IPS DF 6.9 (cell line): ENCODE measurements at places on chromosomes 4 and X.

DNA sequence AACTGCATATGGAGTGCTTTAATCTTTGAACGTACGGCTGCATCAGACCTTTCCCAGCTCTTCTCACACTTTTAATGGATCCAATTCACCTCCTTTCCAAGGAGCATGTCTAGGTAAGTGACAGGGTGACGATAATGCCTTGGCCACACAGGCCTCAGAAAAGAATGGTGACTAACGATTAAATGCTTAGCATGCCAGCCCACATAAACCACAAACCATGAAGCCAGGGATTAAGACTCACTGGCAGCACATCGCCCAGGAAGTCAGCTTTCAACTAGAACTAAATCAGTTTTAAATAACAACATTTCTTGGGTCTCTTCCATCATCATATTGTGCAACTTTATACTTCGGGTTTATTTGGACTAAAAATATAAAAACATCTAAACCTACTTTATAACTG lies 28.7 kb downstream of the INPP4B start:
- DNase-seq, result no peak

GRCh38 chr4:118353534-118354030 lies 779 bp upstream of the PRSS12 start:
- no peak for DNase-seq

DNA sequence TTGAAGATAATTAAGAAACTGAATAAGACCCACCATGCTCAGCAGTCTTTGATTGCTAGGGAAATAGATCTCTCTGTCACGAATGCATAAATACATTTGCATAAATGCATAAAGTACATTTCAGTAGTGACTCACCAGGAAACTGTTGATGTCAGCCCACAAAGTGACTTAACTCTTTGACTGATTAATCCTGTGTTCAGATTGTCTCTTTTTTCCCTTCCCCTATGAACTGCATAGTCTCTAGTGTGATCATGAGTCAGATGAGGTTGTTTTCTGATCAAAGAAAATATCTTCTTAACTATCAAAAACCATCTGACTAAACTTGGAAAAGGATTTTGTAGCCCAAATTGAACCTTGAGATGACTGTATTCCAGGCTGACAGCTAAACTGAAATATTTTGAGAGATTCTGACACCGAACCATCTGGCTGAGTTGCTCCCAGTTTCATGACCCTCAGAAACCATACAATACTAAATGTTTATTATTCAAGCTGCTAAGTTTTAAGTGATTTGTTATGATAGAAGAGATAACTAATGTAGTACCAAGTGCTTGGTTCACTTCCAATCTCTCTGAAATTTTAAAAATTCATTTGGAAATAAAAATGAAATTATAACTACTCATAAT lies 1381.5 kb upstream of the AGA start:
- no peak for DNase-seq

GRCh38 chr4:126603825-126604224 lies 1028.9 kb upstream of the INTU start:
- DNase-seq, result no peak

GRCh38 chrX:49976682-49977197 lies 54.3 kb downstream of the CLCN5 start:
- no peak for DNase-seq

- no peak for DNase-seq
These were observed 825.6 kb upstream of the INTU start for GRCh38 chr4:126807132-126807531.

GRCh38 chr4:123787512-123788080 lies 391.0 kb downstream of the SPRY1 start:
- DNase-seq, result no peak

- no peak for DNase-seq
These were observed 10.4 kb upstream of the KLHL8 start for GRCh38 chr4:87230806-87231205.

DNA sequence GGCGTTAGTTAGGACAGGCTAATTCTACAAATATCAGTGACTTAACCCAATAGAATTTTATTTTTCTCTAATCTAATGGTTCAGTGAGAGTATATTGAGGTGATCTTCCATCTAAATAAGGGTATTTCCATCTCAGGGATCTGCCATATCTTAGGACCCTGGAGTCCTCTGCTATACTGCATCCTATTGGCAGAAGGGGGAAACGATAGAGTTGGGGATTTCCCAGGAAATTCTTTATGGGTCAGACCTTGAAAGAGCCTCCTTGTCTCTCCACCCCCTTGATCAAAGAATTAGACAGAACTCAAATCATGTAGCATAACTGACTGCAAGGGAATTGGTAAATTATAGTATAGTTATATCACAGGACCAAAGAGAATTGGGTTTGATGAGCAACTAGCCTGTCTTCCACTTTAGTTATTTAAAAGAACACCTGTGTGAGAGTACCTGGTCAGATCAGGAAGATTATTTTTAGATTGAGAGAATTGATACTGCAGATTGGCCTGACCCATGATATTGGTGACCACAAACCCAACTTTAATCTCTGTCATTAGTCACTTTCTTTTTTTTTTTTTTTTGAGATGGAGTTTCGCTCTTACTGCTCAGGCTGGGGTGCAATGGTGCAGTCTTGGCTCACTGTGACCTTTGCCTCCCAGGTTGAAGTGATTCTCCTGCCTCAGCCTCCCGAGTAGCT lies 25.6 kb downstream of the SMARCA5 start:
- DNase-seq, result no peak

GRCh38 chrX:40368611-40369061 lies 212.1 kb upstream of the ATP6AP2 start:
- no peak for DNase-seq

- DNase-seq, result no peak
These were observed 2.4 kb downstream of the ANKRD50 start for GRCh38 chr4:124710015-124710741.

- no peak for DNase-seq
These were observed 57.6 kb downstream of the RWDD4 start for GRCh38 chr4:183601381-183601780.

DNA sequence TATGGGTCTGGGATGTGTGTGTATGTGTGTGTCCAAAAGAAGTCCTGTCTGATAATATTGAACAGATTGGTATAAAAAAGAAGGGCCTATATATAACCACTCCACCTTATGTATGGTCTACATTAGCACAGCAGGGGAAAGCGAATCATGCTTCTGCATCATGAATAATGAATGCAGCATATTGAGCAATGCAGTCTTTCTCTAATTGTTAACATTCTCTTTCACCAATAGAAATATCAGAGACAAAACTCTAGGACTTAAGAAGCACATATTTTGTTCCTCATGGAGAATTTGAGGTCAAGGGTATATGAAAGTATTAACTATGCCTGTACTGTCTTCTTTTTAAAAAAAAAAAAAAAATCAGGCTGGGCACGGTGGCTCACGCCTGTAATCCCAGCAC lies 264.3 kb upstream of the NOCT start:
- no peak for DNase-seq

- DNase-seq, result no peak
These were observed 9.3 kb downstream of the CETN2 start for GRCh38 chrX:152821145-152821765.

- DNase-seq, result no peak
These were observed 377.8 kb upstream of the PRKX start for GRCh38 chrX:4091046-4091760.

GRCh38 chr4:23382879-23383278 lies 507.0 kb downstream of the PPARGC1A start:
- no peak for DNase-seq
